ENCODE measurements at places on chromosomes 12 and 14.

- no peak for DNase-seq
Observed at GRCh38 chr12:14239350-14239934, 126.0 kb upstream of the ATF7IP start.

DNA sequence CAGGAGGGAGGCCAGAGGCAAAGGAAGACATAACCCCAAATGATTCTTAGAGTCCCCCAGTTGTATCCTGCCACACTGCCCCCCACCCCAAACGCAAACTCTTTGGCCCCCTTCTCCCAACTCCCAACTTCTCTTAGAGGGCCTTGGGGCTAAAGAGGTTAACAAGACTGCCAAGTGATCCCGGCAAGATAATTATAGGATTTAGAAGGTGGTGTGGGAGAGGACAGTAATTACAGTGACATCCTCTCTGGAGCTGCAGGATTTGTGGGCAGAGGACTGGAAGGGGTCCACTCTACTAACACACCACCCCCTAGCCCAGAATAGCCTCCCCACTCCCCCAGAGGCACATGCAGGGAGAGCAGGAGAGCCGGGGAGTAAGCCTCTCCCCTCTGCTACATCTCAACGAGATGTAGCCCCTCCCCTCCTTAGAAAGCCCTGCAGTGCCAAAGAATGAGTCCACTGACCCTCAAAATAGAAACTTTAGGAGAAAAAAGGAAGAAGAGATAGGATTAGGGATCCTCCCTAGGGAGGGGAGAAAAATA is 5.3 kb upstream of the GDF11 start:
- peak; percentile 62 for DNase-seq

DNA sequence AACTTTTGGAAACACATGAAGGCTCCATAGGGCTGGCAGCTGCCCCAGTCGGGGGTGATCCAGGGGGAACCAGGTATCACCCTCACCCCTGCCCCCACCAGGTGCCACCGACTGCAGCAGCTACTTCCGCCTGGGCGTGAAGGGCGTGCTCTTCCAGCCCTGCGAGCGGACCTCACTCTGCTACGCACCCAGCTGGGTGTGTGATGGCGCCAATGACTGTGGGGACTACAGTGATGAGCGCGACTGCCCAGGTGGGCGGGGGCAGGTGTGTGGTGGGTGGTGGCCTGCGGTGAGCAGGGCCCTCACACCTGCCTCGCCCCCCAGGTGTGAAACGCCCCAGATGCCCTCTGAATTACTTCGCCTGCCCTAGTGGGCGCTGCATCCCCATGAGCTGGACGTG is 22.3 kb upstream of the NXPH4 start:
- no peak for DNase-seq

DNA sequence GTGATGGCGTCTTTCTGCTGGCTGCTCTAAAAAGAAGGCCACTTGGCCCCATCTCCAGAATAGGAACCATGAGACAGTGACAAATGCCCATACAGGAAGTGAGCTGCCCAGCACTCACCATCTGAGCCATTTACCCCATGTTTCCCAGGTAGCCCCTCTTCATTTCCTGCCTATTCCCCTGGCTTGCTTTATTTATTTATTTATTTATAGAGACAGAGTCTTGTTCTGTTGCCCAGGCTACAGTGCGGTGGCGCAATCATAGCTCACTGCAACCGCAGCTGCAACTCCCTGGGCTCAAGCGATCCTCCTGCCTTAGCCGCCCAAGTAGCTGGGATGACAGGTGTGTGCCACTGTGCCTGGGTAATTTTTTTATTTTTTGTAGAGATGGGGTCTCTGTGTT is 71.2 kb downstream of the RIN3 start:
- DNase-seq = no peak

GRCh38 chr14:68380329-68380741 is 412.5 kb downstream of the ZFP36L1 start:
- DNase-seq = no peak

DNA sequence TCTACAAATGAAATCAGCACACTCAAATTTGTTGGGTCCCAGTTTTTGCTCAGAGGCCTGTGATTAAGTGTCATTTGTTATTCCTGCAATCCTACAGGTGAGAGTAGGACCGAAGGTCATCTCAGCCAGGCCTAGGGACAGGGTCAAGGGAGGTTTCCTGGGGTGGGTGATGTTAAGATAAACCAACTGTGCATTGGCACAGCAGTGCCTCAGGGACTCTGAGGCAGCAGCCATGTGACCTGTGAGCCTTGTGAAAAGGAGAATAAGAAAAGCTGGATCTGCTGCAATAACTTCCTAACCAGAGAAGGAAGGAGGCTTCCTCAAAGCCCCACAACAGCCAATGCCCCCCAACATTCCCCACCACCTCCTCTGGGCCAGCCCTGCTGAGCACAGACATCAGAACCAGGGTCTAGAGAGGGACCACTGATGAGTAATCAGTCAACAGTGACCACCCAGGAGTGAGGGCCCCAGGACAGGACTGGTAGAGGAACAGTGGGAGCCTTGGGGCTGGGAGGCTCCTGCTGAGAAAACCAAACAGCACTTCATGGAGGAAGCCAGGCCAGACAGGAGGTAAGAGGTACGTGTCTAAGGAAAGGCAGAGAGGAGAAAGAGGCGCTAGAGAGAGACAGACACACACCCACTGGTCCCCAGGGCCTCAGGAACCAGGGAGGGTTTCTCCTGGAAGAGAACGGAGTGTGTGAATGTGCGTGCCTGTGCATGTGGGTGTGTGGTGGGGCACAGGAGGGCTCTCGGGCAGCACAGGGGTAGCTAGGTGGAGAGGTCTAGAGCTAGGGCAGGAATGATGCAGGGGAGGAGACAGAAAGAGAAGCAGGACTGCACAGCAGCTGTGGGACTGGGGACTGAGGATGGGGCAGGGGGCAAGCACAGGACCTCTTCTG is 82.4 kb downstream of the ITPK1 start:
- DNase-seq = no peak

DNA sequence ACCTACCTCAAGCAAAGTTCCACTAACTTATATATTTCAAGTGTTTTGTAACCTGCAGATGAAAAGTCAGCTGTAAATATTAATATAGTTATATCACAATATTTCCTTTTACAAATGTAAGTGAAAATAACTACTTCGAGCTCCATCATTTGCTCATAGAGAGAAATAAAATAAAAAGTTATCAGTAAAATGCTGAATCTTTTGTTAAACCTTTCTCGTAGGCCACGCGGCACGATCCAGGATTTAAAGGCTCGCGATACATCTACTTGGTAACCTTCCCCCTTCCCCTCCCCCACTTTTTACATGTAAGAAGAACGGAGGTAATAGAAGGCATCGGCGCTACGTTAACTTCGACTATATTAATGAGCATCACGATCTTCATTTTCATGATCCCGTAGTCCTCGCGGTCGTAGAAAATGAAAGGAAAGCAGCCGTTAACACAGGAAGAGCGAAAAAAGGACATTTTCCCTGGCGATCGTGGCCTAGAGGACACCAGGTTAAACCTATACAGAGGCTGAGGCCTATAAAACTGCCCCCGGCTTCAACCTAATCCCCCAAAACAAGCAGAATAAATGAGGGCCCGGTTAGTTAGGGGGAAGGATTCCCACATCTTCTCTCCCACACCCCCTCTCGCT is 508 bp downstream of the HNRNPC start:
- DNase-seq = no peak

- no peak for DNase-seq
Observed at GRCh38 chr12:97476255-97476654, 13.7 kb downstream of the RMST start.

GRCh38 chr12:66188584-66189485 is at the start of gene IRAK3:
Gene IRAK3, plus strand, starts transcription at chr12:66189214. Its CDS starts 86 bp downstream, at chr12:66189300.
- DNase-seq = peak; percentile 78

GRCh38 chr14:103520657-103521437 is 1.8 kb downstream of the CKB start:
- peak; percentile 82 for DNase-seq

- DNase-seq = no peak
Observed at GRCh38 chr12:87253157-87253556, 776.0 kb downstream of the C12orf50 start.

DNA sequence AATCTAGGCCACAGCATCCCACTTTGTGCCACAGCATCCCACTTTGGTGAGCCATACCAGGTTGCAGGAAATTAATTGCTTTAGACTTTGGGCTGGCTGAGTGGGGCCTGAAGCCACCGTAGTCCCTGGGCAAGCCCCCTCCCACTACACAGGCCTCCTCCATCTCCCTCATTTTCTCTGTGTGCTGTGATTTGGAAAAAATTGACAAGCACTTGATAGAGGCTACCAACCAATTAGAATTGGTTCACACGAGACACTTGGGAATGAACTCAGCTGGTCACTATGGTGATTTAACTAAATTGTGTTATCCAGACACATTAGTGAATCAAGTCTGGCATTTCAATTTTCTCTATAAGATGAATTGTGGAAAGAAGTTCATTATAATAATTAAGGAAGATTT is 481.1 kb downstream of the DIO2 start:
- DNase-seq = no peak

DNA sequence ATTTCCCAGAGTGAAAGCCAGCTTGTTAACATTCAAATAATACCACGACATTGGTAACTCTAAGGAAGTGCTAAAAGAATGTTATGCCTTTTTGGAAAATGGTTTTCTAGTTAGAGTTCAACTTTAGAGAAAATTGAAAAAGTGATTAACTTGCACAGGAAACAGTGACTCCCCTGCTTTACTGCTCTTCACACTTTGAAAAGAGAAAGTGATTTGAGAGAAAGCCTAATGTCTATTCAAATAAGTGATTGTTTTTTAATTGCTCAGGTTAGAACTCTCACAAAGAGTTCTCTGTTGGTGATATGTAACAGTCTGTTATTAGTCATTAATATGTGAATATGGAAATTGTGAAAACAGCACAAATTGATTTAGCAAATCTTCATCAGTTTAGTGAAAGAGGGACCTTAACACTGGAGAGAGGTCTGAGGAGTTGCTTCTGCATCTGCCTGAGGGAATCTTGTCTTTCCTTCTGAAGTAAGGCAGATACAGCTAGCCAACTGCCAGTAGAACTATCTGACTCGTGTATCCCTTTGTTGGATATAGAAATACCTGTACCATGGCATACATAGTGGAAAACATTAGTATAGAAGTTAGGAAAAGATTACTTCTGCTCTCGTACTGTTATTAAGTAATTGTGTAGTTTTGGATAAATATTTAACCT is 25.5 kb downstream of the ATF7IP start:
- DNase-seq = no peak

GRCh38 chr12:22551624-22552023 is 7.3 kb upstream of the C2CD5 start:
- DNase-seq = no peak

GRCh38 chr12:98551787-98552186 is 36.4 kb downstream of the TMPO start:
- DNase-seq = no peak

GRCh38 chr14:60594062-60594461 is 55.2 kb downstream of the SIX1 start:
- no peak for DNase-seq

DNA sequence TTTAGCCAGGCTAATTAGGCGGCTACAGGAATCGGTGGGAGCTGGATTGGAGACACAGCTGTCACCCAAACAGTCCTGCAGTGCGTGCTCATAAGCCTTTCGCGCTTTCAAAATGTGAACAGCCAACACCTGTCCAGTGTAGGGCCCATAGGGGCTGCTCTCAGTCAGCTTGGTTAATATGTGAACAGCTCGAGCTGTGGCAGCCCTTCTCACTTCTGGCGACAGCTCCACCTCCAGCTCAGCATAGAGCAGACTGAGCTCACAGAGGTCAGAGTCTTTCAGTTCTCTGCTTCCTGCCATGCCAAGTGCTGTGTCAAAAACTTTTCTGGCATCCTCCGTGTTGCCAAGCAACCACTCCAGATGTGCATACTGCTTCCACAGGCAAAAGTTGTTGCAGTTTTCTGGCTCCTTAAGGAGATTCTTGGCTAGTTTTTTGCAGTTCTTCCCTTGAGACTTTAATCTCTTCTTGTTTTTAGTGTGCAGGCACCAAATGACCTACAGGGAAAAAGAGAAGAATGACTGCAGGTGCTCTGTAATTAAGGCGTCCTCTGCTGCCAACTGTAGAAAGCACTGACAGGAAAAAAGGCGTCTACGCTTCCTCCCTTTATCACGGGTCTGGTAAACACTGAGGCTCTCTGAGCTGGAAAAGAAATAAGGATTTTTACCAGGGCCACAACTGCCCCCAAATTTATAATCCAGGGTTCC is 32.5 kb downstream of the PSMC1 start:
- no peak for DNase-seq

DNA sequence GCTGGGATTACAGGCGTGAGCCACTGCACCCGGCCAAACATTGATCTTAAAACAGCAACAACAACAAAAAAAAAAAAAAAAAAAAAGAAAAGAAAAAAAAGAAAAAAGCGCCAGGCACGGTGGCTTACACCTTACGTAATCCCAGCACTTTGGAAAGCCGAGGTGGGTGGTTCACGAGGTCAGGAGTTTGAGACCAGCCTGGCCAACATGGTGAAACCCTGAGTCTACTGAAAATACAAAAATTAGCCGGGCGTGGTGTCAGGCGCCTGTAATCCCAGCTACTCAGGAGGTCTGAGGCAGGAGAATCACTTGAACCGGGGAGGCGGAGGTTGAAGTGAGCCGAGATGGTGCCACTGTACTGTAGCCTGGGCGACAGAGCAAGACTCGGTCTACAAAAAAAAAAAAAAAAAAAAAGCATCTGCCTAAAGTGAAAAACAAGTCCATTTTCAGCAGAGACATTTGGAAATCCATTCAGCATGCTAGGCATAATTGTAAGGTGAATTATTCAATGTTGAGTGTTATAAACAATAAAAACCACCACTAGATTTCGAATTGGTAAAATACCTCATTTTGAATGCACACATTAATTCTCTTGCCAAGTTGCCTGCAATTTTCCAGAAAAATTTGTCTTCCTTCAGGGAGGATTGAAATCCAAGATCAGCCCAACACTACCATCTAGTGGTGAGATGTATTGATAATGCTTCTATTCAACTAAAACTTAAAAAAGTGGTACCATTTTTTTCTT is 8.0 kb upstream of the CERS5 start:
- no peak for DNase-seq

DNA sequence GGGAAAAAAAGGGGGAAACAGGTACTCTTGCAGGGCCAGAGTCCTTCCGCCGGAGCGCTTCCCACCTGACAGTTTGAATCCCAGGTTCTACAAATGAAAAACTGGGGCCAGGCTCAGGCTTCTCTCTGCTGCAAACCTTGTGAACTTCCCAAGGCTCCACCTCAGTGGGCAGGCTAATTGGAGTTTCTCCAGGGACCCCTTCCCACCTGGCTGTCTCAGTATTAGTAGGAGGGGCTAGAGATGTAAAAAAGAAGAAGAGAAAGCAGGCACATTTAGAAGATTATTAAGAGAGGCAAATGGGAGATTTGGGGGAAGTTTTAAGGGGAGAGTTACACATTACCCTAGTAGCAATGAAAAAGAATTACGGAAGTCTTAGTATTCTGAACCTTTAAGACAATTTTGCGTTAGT is 20.0 kb upstream of the CLEC2D start:
- DNase-seq = no peak

GRCh38 chr12:65526311-65526710 is 247.8 kb downstream of the MSRB3 start:
- DNase-seq = no peak

- no peak for DNase-seq
Observed at GRCh38 chr12:104640956-104641355, 184.2 kb downstream of the CHST11 start.

- no peak for DNase-seq
Observed at GRCh38 chr12:124026755-124027745, 54.0 kb downstream of the ZNF664 start.

- DNase-seq = no peak
Observed at GRCh38 chr14:22560662-22561365, 28.2 kb downstream of the DAD1 start.

GRCh38 chr14:61184112-61184511 is 97.0 kb downstream of the TMEM30B start:
- no peak for DNase-seq

GRCh38 chr14:101102875-101103274 is 199.4 kb upstream of the RTL1 start:
- peak; percentile 27 for DNase-seq

GRCh38 chr12:47270782-47271664 is 191.3 kb upstream of the AMIGO2 start:
- DNase-seq = no peak

Data from right forelimb (tissue), 1 donor.